Stimulated activated effector memory CD8-positive, alpha-beta T cell treated with anti-CD3 and anti-CD28 coated beads, Interleukin-12 subunit alpha, Interleukin-12 subunit beta, amount 100 ng/mL, for 72 hours (primary cell): ENCODE measurements at places on chromosomes 7 and 10.

DNA sequence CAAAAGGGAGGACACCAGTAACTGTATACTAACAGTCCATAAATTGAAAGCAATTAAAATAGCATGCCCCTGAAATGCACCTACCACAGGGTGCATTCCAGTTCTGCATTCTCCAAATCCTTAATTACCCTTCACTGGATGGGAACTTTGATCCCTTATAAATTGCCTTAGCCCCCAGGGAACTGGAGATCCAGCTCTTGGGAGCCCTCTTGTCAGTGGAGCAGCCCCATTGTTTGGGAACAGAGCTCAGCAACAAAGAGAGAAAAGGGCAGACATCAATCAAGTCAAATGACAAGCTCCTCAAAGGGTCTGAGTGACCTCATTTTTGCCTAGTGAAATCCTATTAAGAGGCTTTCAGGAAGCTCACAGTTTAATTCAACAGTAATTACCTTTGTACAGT is 472.6 kb downstream of the XPNPEP1 start:
- DNase-seq, result no peak

- no peak for DNase-seq
These were observed 116.0 kb upstream of the PFKP start for GRCh38 chr10:2951235-2951835.

GRCh38 chr10:30915146-30915545 is 116.5 kb downstream of the ZNF438 start:
- DNase-seq, result no peak

DNA sequence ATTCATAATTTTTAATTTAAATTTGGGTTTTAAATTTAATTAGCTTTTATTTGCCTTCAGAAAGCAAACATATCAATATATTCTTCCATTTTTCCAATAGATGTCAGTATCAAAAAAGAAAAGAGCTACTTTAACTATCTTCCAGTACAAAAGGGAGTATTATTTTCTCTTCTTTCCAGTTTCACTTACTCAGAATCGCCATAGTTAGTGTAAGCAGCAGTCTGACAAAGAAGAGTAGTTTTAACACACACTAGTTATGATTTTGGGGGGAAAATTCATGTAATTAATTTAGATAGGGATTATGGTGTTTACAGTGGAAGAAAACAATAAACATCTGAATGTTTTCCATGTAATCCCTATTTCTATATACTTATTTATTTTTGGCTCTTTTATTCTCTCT is 272.6 kb upstream of the DGKB start:
- DNase-seq, result no peak

- DNase-seq, result no peak
These were observed 38.7 kb upstream of the LEP start for GRCh38 chr7:128202287-128202957.

- DNase-seq, result no peak
These were observed 98.2 kb downstream of the MAPK8 start for GRCh38 chr10:48404646-48405045.

GRCh38 chr7:99120916-99121315 is 23.0 kb downstream of the SMURF1 start:
- DNase-seq, result no peak
